ENCODE measurements at places on chromosomes 1 and 21. TPM values are rescaled to one million over a fixed set of nuclear protein-coding genes. Genes with fewer than 3 reads are reported as not detected.

GRCh38 chr1:171372418-171373084 lies 58.6 kb downstream of the FMO4 start:
- DNase-seq: no peak

- DNase-seq: no peak
Measured at GRCh38 chr1:56436912-56437417, 142.4 kb downstream of the PLPP3 start.

DNA sequence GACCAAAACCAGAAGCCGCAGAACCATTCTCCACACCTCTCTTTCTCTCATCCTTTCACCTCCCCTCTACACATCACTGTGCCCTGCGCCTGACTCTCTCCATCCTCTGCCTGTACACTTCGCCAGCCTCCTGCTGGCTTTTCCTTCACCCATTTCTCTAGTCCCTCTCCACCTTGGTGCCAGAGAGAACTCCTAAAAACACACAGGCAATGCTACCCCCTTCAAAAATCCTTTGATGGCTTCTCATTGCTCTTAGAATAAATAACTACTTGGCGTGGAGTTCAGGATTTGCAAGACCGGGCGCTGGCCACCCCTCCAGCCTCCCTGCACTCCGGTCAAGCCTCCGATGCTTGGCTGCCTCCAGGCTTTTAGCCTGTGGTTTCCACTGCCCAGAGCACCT lies 8.6 kb downstream of the CRABP2 start:
- DNase-seq: no peak

DNA sequence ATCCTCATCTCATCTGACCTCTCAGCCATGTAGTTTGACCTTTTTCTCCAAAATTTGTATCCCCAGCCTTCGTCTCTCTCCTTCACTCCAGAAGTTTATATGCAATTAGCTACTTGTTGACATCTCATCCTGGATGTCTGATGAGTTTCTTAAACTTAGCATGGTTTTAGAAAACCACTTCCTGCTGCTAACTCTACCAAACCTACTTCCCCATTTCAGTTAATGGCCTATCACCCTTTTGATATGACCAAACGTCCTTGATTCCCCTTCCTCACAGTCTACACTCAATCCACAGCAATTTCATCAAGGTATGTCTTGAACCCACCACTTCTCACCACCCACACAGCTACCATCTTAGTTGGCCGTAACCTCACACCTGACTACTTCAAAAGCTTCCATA lies 121.9 kb downstream of the LRRC40 start:
- no peak for DNase-seq

DNA sequence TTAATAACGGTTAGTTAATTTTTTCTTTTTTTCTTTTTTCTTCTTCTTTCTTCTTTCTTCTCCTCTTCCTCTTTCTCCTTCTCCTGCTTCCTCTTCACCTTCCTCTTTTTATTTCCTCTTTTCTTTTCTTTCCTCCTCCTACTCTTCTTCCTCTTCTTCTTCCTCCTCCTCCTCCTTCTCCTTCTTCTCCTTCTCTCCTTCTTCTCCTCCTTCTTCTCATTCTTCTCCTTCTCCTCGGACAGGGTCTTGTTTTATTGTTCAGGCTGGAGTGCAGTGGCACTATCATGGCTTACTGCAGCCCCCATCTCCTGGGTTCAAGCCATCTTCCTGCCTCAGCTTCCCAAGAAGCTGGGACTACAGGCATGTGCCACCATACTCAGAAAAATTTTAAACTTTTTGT lies 13.4 kb upstream of the ACBD3 start:
- DNase-seq: no peak

- no peak for DNase-seq
Measured at GRCh38 chr1:156773607-156774006, 6.3 kb downstream of the PRCC start.

DNA sequence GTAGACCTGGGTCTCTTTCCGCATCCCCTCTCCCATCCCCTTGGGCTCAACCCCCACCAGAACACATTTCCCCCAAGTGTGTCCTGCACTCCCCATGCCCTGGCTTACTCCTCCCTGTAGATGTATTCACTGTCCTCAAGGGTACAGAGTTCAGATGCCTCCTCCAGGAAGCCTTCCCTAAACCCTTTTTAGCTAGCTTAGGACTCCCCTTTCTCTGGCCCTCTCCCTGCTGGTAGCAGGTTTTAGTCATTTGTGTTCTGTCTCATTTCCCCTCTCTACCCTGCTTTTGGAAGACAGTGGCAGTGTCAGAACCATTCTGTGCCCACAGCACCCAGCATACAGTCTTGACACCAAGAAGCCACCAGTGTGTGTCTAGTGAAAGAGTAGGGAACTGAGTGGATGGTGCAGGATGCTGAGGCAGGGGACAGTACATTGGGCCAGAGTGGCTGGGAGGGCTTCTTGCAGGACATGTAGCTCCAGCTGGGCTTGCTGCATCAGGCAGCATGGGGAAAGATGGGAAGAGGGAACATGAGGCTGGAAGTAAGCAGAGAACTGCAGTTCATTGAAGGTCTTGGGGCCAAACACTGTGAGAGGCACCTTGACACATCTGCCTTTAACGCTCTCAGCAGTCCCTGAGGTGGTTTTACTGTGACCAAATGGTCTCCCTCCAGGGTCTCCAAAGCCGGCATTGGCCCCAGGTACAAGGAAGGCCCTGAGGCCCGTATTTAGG lies 2.5 kb downstream of the FOXO6 start:
- DNase-seq: no peak

The AIRE gene
- 0.74 TPM for polyA plus RNA-seq

The PGLYRP4 gene
- polyA plus RNA-seq: not detected

Data from naive B cell (primary cell).